ENCODE measurements at places on chromosomes 7 and 10. TPM values are rescaled to one million over a fixed set of nuclear protein-coding genes. Genes with fewer than 3 reads are reported as not detected.
A peak's percentile ranks its signal among the peaks of the same experiment; 100 is the strongest.

DNA sequence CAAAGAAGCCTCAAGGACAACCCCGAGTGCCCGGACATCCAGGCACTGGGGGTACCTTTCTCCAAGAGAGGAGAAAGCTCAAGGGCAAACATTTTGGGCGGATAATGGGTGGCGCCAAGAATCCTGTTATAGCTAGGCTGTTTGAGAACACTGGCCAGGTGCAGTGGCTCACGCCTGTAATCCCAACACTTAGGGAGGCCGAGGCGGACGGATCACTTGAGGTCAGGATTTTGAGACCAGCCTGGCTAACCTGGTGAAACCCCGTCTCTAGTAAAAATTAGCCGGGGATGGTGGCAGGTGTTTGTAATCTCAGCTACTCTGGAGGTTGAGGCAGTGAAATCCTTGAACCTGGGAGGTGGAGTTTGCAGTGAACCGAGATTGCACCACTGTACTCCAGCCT, 25.2 kb upstream of the UNC5B start:
- no peak for DNase-seq

DNA sequence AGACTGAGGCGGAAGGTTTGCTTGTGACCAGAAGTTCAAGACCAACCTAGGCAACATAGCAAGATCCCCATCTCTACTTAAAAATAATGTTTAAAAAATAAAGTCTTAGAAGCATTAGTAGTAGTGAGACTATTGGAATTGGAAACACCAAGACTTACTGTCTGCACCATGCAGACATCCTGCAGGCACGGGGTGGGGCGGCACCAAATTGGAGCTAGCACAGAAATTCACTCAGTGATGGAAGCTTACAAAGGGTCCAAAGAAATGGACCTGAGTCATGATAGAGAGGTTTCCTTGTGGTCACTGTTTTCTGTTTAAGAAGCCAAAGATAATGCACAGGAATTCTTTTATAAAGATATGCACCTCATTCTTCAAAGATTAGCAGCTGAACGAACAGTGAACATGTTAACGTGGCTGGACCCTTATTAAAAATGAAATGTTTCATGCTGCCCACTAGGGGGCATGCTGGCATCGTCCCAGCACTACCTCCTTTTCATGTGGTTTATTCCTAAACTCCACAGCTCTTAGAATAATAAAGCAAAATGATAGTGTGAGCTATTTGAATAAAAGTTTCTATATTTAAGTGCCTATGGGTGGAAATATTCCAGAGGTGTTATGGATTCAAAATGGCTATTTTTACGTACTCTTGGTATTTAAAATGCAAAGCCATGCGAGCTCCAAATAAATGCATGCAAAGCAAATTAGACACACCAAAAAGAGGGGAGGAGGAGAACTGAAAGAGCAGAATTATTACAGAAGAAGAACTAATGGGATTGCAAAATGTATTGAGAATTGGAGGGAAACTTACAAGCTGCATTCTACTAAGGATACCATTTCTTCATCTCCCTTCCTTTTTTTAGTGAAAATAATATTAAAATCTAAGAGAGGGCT, 28.6 kb downstream of the PDSS1 start:
- peak; percentile 27 for DNase-seq

GRCh38 chr7:30681815-30682211, 443 bp downstream of the CRHR2 start:
- no peak for DNase-seq

DNA sequence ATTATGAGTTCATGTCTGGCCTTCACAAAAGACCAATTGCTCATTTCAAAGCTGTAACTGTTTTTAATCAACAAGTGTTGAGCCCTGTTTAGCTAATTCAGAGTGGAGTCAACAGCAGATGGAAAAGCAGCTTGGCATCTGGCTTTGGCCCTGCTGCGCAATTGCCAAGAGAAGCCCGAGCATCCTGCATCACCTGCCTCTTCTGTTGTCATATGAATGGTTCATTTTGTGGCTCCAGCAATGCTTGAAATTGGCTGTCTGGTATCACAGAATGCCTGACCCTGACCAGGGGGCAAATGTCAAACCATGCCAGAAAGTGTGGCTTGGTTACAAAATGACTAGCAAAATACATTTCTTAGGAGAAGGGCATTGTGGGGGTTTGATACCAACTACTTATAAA, 296.5 kb upstream of the PHF14 start:
- no peak for DNase-seq

GRCh38 chr7:1936531-1937251, 266.6 kb downstream of the ELFN1 start:
- DNase-seq, result no peak

- DNase-seq, result no peak
Measured at GRCh38 chr10:126599949-126600682, 70.4 kb downstream of the C10orf90 start.

DNA sequence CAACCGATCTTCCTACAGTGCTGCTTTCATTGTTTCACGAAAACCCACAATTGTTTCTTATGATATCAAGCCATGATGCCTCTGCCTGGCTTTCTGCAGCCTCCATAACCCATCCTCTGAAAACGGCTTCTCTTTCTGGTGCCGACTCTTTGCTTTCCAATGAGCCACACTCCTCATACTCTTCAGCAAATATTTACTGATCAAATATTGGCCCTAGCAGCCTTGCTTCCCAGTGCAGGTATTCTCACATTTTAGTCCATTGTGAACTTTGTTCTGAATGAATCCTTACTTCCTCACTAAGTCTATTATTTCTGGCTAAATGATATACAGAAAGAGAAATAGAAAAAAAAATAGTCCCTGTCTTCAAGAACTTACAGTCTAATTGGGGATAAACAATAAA, 35.5 kb downstream of the LAMB1 start:
- no peak for DNase-seq

- DNase-seq, result no peak
Measured at GRCh38 chr7:156654511-156655234, 14.1 kb downstream of the RNF32 start.

DNA sequence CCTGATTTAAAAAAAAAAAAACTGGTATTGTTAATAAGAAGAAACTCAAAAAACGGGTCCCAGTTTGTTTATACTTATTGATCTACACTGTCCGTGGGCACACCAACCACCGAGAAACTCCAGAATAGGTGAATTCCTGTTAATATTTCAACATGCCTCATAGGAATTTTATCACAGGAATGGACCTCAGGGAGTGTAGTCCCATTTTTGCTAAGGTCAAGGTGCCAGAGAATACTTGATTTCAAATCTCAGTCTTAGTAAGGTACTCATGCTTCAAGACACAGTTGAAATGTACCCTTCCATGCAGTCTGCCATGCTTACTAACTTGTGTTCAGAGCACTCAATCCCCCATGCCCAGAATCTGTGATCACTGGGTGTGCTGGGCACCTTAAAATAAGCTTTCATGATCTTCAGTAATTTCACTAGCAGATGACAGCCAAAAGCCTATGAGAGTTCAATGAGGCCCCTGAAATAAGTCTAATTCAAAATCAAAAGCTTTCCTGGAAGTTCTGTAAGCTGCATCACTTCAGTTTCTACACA, 385.7 kb downstream of the TNS3 start:
- DNase-seq, result no peak

DNA sequence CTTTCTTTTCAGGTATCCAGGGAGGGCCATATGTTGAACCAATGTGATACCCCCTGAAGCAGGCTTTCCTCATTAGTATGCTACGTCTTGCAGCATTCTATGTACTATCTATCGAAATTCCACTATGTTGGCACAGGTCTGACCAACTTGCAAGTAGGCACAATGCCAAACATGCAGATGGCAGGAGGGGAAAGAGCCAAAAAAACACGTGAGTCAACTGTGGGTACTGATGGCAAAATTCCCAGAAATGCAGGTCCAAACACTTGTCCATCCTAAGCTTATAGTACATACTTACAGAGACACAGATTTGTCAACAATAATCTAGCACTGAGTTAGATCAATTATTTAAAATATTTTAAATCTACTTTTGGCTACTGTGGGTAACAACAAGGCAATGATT, 394.9 kb downstream of the DGKB start:
- DNase-seq, result no peak

- no peak for DNase-seq
Measured at GRCh38 chr7:81218480-81219106, 299.7 kb upstream of the SEMA3C start.

- DNase-seq, result no peak
Measured at GRCh38 chr10:97267671-97268070, 24.8 kb downstream of the ARHGAP19 start.

GRCh38 chr7:29987083-29987482, 2.5 kb downstream of the SCRN1 start:
- DNase-seq, result no peak

GRCh38 chr10:29970576-29970975, 88.8 kb downstream of the JCAD start:
- DNase-seq, result no peak

- no peak for DNase-seq
Measured at GRCh38 chr10:49180444-49180860, 7.7 kb downstream of the TMEM273 start.

DNA sequence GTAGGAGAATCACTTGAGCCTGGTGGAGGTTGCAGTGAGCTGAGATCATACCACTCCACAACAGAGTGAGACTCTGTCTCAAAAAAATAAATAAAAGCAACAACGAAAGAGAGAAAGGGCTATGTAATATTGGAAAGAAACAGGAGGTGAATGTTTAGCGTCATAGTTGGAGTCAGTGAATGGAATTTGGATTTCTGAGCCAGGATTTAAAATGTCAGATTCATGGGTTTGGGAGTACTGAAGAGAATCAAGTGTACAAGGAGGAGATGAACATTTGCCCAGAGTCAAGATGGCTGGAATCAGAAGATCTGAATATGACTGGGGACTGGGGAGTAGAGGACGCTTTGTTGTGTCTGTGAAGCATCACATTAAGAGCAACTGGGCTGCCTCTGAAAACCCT, 366.4 kb downstream of the GALNT17 start:
- DNase-seq, result no peak

- no peak for DNase-seq
Measured at GRCh38 chr10:36280321-36280741, 638.2 kb upstream of the FZD8 start.

- no peak for DNase-seq
Measured at GRCh38 chr10:34959786-34960185, 130.4 kb downstream of the CUL2 start.

- no peak for DNase-seq
Measured at GRCh38 chr7:79489371-79489770, 35.9 kb upstream of the MAGI2 start.

- DNase-seq, result peak; percentile 73
Measured at GRCh38 chr10:31134311-31134952, 102.8 kb upstream of the ZNF438 start.

DNA sequence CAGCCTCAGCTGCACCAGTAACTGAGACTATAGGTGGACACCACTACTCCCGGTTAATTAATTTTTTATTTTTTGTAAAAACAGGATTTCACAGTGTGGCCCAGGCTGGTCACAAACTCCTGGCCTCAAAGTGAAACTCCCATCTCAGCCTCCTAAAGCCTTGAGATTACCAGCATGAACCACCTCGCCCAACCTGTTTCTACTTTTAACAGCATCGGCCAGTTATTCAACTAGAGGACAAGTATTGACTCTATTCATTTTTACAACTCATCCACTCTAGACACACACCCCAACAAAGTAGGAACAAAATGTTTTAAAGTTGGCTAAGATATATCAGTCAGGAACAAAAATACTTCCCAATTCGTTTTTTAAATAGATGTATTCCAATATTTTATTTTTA, 334.8 kb downstream of the PARD3 start:
- no peak for DNase-seq

GRCh38 chr7:122768827-122769226, 66.1 kb upstream of the RNF148 start:
- no peak for DNase-seq

The NUTM2E gene
- polyA plus RNA-seq, result 0.56 TPM

The CAMK2G gene
- 23.2 TPM for polyA plus RNA-seq

The PAPOLB gene
- polyA plus RNA-seq, result 0.09 TPM

The AS3MT gene
- 20.8 TPM for polyA plus RNA-seq

The KIF5B gene
- 138 TPM for polyA plus RNA-seq

The WDFY4 gene
- 3.2 TPM for polyA plus RNA-seq

The SLIT1 gene
- polyA plus RNA-seq, result 6.9 TPM

The ARHGAP22 gene
- polyA plus RNA-seq, result 1.3 TPM
